ENCODE measurements at places on chromosomes 7 and 10. TPM values are rescaled to one million over a fixed set of nuclear protein-coding genes. Genes with fewer than 3 reads are reported as not detected.

- peak; percentile 18 for DNase-seq
Observed at GRCh38 chr10:69345402-69345801, 67.1 kb downstream of the HK1 start.

DNA sequence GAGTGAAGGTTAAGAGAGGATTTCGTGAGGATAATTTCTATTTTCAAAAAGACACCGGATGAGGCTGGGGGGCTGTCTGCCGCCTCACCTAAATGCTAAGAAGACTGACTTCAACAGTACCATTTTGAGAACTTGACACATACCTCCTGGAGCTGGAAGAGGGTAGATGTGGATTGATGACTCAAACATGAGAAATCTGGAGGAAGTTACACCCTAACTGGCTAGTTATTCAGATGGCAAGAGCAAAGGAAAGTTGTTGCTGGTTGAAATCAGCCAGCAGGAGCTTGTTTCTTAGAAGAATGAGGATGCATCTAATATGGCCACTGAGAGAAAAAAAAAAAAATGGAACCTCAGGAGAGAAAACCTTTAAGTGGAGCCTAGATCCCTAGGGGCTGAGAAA lies 76.2 kb upstream of the KIAA1217 start:
- DNase-seq, result no peak

DNA sequence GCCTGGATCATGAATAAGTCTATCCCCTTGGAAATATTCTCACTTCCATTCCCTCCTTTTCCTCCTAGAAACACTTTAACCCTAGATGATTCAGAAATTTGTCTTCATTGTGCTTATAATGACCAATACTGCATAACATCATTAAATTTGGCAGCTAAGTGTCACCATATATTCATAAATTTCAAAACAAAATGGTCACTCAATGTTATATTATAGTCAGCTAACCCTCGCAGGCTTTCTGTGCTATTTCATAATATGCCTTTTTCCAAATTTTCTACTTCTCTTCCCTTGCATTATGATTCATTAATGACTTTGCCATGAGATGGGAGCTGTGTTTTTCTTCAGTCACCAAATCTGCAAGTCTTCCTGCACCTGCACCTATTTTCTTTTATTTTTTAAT lies 308.3 kb upstream of the AKR1E2 start:
- no peak for DNase-seq

Gene AKR1C4
- not detected for total RNA-seq

- DNase-seq, result peak; percentile 73
Observed at GRCh38 chr10:124524991-124525653, 63.5 kb downstream of the LHPP start.

DNA sequence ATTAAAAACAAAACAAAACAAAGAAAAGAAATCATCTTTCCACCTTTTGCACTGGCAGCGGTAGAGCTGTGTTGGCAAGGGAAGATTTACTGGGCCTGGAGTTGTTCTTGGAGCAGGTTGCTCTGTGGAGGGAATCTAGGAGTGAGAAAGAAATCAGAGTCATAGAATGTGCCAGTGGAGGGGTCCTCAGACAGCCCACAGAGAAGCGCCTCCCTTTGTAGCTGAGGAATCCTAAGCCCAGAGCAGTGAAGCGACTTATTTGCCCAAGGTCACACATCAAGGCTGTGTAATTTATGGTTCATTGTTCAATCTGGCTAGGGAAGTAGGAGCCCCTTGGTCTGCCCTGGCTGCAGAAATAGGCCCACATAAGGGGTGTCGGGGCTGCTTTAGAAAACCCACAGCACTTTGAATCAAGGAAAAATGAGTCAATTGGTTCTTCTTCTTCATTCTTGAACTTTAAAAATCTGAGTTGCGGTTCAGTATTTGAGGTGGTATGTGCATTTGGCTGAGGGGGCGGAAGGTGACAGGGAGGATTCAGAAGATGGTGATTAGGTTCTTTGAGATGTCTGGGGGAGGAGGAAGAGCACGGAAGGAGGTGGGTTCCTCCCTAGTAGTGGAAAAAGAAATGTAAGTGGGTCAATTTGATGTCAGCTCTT lies 253.7 kb downstream of the PTEN start:
- no peak for DNase-seq

Gene GNAT3
- not detected for total RNA-seq

Gene ELMO1
- 15.1 TPM for total RNA-seq

Gene EPO
- total RNA-seq, result not detected

Gene CCDC172
- not detected for total RNA-seq

DNA sequence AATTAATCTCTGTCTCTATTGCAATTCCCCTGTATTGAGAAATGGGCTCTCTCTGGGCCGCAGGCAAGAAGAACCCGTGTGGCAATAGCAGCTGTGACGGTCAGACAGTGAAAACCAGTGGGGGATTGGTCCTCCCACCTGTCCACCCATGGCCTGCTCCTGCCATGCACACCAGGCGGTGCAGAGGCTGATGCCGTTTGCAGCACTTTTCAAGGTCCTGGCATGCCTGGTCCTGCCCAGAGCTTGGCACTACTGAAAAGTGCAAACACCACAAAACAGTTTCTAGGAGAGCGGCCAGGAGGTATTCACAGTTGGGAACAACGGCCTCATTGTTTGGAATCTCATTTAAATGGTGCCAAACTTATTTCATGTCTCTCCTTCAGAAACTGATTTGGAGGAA lies 41.5 kb downstream of the PSPH start:
- peak; percentile 15 for DNase-seq

GRCh38 chr7:107977048-107977447 lies 25.9 kb downstream of the LAMB1 start:
- DNase-seq, result no peak

Gene TDRD1
- 4.3 TPM for total RNA-seq

- peak; percentile 57 for DNase-seq
Observed at GRCh38 chr10:11986593-11987216, 55.9 kb downstream of the UPF2 start.

GRCh38 chr10:119801998-119802538 lies 70.6 kb downstream of the MCMBP start:
- DNase-seq, result no peak

GRCh38 chr7:3987426-3987927 lies 686.4 kb downstream of the SDK1 start:
- DNase-seq, result no peak

DNA sequence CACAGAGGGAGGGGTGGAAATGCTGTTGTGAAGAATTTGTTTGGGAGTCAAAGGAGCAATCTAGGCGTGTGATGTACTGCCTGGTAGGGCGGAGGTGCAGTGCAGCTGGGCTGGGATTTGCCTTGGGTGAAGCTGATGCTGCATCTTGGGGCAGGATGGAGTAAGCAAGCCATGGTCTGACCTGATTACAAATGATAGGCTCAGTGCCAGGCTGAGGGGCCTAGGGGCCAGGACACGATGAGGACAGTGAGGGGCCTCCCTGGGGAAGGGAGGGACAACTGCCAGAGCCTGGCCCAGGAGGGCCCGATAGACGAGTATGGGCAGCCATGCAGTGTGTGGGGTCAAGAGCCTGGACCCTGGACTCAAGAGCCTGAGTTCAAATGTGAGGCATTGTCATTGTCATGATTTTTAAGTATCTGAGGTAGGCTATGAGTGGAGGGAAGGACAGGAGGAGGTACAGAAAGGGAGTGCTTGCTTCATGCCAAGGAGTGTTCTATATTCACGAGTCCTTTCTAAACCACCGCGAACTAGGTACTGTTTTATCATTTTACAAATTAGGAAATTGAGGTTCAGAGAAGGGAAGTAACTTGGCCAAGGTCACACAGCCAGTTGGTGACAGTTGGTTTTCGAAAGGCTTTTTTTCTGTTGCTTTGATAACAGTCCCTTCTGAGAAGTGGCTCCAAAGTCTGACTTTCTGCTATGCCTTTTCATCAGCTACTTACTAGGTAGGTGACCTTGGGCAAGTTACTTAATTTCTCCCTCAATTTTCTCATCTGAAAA lies 29.7 kb downstream of the HIF1AN start:
- DNase-seq, result no peak

- DNase-seq, result no peak
Observed at GRCh38 chr7:85851571-85852193, 664.8 kb upstream of the SEMA3D start.

GRCh38 chr10:75430000-75430763 lies 1.2 kb upstream of the LRMDA start:
- DNase-seq, result peak; percentile 67

GRCh38 chr7:40105879-40106473 lies 28.4 kb downstream of the MPLKIP start:
- no peak for DNase-seq

Gene ZKSCAN1
- total RNA-seq, result 37.4 TPM

- no peak for DNase-seq
Observed at GRCh38 chr7:129855234-129855673, 97.5 kb downstream of the UBE2H start.

DNA sequence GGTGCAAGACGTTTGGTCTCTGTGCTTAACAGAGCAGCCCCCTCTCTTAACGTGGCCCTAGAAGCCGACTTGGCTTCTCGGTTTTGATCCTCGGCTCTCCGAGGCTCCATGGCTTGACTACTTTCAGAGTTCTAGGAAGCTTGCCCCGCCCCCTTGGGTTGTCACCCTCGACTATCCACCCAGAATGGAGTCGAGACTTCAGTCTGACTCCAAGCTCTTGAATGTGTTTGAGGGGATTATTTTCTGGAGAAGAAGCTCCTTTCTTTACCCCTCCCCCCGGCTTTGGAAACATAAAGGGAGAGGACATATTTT lies 448 bp downstream of the SEC24C start:
- no peak for DNase-seq

- no peak for DNase-seq
Observed at GRCh38 chr7:82616059-82616728, 172.6 kb upstream of the CACNA2D1 start.

Gene NANOS1
- 8.6 TPM for total RNA-seq

Gene FAM25G
- not detected for total RNA-seq

Gene WNT8B
- not detected for total RNA-seq

DNA sequence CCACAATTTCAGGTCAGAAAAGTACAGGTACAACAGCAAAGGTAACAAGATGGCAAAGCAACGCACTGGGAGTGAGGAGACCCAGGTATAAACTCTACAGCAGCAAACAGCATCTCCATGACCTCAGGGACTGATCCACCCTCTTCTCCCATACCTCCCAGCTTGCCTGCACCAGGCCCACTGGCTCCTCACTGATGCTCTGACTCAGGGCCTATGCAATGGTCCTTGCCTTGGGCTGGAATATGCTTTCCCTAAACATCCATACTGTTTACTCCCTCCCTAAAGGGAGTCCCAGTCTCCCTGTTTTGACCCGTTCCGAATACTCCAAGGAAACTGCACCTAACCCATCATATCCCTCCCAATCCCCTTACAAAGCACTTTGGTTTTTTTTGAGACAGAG lies 60.4 kb downstream of the UPF2 start:
- no peak for DNase-seq

DNA sequence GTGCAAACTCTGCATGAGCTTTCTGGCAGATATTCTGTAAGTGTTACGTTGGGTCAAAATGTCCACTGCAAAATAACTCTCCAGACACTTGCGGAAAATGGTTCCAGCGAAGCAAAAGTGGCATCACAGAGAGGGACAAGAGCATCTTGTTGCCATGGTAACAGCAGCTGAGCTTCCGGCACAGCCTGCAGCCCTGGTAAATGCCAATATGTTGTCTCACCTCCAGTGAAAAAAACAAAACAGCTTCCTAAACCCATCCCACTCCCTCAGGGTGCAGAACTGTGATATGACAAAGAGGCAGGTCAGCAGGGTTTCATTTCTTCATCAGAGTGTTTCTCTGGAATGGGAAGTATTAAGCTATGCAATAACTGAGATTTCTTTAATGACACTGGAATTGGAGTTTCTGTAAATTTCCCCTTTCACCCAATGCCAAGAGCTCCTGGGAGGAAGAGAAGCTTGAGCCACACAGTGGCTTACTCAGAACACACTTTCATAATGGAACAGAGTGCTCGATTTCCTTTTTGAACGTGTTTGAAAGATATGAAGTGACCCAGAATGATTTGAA lies 65.6 kb downstream of the FOXI2 start:
- DNase-seq, result no peak

GRCh38 chr10:98368644-98369043 lies 46.3 kb downstream of the PYROXD2 start:
- no peak for DNase-seq

Gene STX1A
- total RNA-seq, result 2.7 TPM

GRCh38 chr7:48096273-48096672 lies 7.2 kb downstream of the UPP1 start:
- DNase-seq, result no peak

GRCh38 chr10:97683556-97684367 lies 3.3 kb downstream of the AVPI1 start:
- no peak for DNase-seq

DNA sequence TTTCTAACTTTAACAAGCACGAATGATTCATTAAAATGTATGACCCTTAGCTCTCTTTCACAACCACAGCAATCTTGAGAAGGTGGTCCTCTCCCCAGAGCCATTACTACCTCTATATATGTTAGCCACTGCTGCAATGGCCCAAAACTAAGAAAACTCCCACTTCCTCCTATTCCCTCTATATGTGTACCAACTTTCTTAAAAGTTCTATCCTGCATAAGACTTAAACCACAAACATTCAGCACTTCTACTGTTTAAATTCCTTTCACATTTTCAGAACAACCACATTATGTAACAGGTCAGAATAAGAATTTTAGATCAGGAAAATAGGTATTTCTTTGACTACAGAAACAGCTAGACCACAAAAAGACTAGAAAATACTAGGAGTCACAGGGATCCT lies 36.2 kb downstream of the WASL start:
- DNase-seq, result no peak

Gene CHN2
- total RNA-seq, result 23.5 TPM

DNA sequence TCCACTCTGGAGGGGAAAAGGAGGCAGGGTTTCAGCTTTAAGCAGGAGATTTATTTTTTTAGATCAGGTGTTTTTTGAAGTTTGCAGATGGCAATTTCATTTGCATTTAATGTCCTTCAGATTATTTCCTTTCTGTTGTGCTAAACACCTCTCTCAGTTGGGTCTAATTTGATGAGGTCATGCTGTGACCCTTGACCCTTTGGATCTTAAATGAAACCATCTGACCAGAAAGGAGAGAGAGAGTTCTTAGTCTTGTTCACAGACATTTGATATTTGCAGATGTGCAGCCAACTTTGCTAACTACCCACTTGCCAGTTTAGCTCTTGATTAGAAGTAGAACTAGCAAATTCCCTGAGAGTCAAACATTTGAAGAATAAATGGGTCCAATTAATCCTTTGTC lies 101.5 kb upstream of the RAB11FIP2 start:
- no peak for DNase-seq

DNA sequence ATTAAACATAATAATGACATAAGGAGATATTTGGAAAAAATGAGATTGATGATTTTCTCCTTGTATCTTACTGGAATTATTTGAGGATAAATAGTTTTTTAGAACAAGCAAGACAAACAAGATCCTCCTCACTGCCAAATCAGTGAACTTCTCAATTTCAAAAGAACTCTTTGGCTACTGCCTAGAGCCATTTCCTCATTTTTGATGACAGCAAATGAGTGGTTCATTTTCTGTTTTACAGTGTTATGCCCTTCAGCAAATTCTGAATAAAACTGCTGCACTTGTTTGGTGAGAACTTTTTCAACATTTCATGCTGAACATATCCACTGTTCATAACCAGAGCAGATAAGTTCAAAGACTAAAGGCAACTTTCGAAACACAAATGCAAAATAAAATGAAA lies 42.5 kb upstream of the AHR start:
- DNase-seq, result no peak

Gene NUP42
- 16.6 TPM for total RNA-seq

Gene NEURL1
- 1.0 TPM for total RNA-seq

- peak; percentile 79 for DNase-seq
Observed at GRCh38 chr10:79404231-79404609, 41.2 kb downstream of the ZCCHC24 start.

Gene TM9SF3
- total RNA-seq, result 56.0 TPM

- DNase-seq, result no peak
Observed at GRCh38 chr7:154451480-154452457, 399.6 kb downstream of the DPP6 start.

Gene ZNF467
- total RNA-seq, result 4.0 TPM
